Upper lobe of left lung (tissue), 6 donors: ENCODE measurements at places on chromosomes 13 and 19. TPM values are rescaled to one million over a fixed set of nuclear protein-coding genes. Genes with fewer than 3 reads are reported as not detected.

DNA sequence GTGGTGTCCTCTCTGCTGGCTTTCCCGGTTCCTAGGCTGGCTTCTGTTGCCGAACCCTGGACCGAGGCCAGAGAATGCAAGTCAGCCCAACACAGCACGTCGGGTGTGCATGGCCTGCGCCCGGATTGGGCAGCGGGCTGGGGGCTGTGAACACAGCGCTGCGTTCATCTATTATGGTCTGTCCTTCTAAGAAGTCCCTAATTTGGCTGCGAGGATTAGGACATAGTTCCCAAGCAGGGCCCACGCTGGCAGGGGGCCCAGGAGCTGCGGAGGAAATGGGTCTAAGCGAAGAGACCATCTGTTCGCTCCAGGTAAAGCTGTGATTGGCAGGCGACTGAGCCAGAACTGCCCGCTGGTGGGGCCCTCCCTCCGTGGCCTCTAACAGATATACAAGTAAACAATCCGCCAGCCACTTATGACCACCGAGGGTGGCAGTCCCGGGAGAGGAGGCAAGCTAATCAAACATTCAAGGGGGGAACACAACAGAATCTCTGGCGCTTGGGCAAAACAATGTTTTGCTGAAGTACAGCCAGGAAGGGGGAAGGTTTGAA is 6.0 kb downstream of the SYCE2 start:
- H3K4me1 ChIP-seq = peaks cover 20% of the 10 kb centered on the region
- no peaks in the 10 kb centered on the region for H3K27me3 ChIP-seq
- H3K27ac ChIP-seq = peak overlapping the region; percentile 47
- peak overlapping the region; percentile 16 for H3K4me3 ChIP-seq
- peak; percentile 71 for DNase-seq

DNA sequence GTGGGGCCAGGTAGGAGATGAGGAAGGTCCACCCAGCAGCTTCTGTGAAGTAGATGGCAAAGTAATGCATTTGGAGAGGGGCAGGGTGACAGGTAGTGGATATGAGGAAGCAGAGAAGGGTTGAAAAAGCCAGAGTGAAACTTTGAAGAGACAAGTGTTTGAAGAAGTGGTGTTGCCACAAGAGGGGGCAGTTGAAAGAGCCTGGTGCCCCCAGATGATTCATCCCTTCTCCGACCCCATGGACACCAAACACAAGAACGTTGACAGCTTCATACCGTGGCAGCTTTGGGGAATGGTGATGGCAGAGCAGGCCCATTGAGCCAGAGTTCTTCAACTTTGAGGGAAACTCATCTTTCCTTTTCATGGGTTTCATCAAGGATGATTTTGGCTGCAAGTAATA is 19.9 kb downstream of the IFNL3 start:
- no peak overlapping the region for H3K4me3 ChIP-seq
- no peaks in the 10 kb centered on the region for H3K4me1 ChIP-seq
- no peak for DNase-seq
- no peak overlapping the region for H3K27ac ChIP-seq
- no peaks in the 10 kb centered on the region for H3K27me3 ChIP-seq

The MEDAG gene
- 5.1 TPM for total RNA-seq

GRCh38 chr13:67554746-67555452 is 324.8 kb upstream of the PCDH9 start:
- no peaks in the 10 kb centered on the region for H3K4me1 ChIP-seq
- no peak overlapping the region for H3K27ac ChIP-seq
- H3K4me3 ChIP-seq = no peak overlapping the region
- DNase-seq = no peak
- no peaks in the 10 kb centered on the region for H3K27me3 ChIP-seq

- no peaks in the 10 kb centered on the region for H3K27me3 ChIP-seq
- H3K27ac ChIP-seq = no peak overlapping the region
- no peaks in the 10 kb centered on the region for H3K4me1 ChIP-seq
- no peak overlapping the region for H3K4me3 ChIP-seq
These were observed 24.7 kb downstream of the MAP2K2 start for GRCh38 chr19:4099041-4099764.

DNA sequence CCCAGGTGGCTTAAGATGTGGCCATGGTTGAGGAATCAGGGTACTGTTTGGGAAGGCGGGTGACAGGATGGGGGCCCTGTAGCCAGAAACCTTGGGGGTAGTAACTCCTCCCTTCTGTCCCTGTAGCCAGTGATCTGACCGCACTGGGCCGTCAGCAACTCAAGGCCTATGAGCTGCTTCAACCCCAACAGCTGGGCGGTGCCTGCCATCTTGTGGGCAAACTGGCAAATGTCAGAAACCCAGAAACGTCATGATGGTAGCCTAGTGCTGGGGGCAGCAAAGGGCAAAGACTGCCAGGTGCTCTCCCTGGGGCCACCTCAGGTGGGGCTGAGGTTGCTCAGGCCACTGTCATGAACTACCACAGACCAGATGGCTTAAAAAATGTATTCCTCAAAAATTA is 3.5 kb downstream of the COPE start:
- no peaks in the 10 kb centered on the region for H3K27me3 ChIP-seq
- peaks cover 51% of the 10 kb centered on the region for H3K36me3 ChIP-seq
- no peak overlapping the region for H3K4me3 ChIP-seq
- H3K4me1 ChIP-seq = peaks cover 25% of the 10 kb centered on the region

GRCh38 chr13:26784704-26785639 is 24.4 kb upstream of the GPR12 start:
- H3K27me3 ChIP-seq = no peaks in the 10 kb centered on the region
- no peaks in the 10 kb centered on the region for H3K36me3 ChIP-seq

- H3K4me3 ChIP-seq = no peak overlapping the region
- H3K27me3 ChIP-seq = no peaks in the 10 kb centered on the region
- DNase-seq = no peak
- no peak overlapping the region for H3K27ac ChIP-seq
- no peaks in the 10 kb centered on the region for H3K4me1 ChIP-seq
These were observed 477.3 kb downstream of the KLF12 start for GRCh38 chr13:73656863-73657262.

DNA sequence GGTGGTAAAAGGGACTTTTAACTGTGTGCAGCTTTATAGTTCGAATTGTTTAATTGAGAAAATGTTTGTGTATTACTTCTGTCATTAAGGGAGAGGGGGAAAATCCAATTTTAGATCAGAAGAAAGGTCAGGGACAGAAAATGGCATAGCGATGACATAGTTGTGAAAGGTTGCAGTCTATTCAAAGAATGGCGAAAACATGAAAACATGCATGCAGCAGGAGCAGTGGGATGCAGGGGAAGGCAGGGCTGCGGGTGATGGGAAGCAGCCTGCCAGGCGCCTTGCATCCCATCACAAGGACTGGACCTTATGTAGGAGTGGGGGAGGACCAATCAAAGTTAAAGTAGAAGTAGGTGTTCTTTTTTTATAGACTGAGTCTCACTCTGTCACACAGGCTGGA is 125.9 kb downstream of the CDK8 start:
- no peaks in the 10 kb centered on the region for H3K4me1 ChIP-seq
- DNase-seq = no peak
- H3K27me3 ChIP-seq = no peaks in the 10 kb centered on the region
- no peak overlapping the region for H3K4me3 ChIP-seq
- H3K36me3 ChIP-seq = no peaks in the 10 kb centered on the region

The CGB5 gene
- total RNA-seq = not detected

DNA sequence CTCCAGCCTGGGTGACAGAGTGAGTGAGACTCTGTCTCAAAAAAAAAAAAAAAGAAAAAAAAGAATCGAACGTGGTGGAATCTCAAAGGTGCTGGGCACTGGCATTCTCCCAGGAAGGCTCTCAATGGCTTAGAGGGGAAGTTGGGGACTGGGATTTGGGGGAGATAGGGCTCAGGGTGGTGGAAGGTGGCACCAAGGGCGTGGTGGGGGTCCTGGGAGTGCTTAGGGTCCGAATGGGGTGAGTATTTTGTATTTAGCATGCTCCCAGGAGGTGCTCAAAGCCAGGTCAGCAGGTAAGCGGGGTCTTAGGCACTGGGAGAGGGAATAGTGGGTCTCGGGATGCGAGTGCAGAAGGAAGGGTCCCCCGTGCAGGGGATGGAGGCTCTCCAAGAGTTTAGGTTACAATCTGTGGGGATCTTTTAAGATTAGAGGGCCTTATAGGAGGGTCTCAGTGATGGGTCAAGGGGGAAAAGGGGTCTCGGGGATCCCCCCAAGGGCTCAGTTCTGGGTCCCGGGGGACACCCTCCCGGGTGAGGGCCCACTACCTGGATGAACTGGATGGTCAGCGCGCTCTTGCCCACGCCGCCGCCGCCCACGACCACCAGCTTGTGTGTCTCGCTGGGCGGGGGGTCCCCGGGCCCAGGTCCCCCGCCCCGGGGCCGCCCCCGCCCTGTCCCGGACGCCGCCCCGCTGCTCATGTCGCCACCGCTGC is 386 bp downstream of the RRAS start:
- no peaks in the 10 kb centered on the region for H3K27me3 ChIP-seq
- peaks cover 9% of the 10 kb centered on the region for H3K36me3 ChIP-seq
- peaks cover 84% of the 10 kb centered on the region for H3K4me1 ChIP-seq
- peak overlapping the region; percentile 95 for H3K27ac ChIP-seq

- H3K4me3 ChIP-seq = peak overlapping the region; percentile 42
- H3K27ac ChIP-seq = peak overlapping the region; percentile 58
- peaks cover 18% of the 10 kb centered on the region for H3K4me1 ChIP-seq
- H3K27me3 ChIP-seq = no peaks in the 10 kb centered on the region
- no peaks in the 10 kb centered on the region for H3K36me3 ChIP-seq
- DNase-seq = peak; percentile 62
These were observed 23.5 kb upstream of the LAIR1 start for GRCh38 chr19:54387991-54388801.

DNA sequence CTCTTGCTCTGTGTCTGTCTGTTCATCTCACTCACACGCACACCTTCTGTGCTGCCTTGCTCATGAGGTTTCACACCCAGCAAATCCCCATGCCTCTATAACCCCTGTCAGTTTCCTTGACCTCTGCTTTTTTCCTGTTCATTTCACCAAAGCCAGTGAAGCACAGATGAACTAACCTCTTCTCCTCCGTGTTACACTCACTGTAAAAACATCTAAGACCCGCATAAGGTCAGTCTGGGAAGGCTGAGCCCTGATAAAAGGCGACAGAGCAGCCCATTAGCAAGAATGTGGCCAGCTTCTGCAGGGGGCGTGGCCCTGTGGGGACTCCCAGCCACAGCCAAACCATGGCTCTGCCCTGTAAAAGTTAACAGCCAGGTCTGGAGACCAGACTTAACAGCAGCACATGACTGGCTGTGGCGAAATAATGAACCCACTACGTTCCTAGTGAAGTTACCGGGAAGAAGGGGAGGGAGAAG is 42.8 kb upstream of the NPAS1 start:
- peak overlapping the region; percentile 77 for H3K27ac ChIP-seq
- no peak overlapping the region for H3K4me3 ChIP-seq
- DNase-seq = peak; percentile 65
- H3K27me3 ChIP-seq = no peaks in the 10 kb centered on the region
- H3K4me1 ChIP-seq = peaks cover 51% of the 10 kb centered on the region

GRCh38 chr19:16433986-16434385 is 37.8 kb downstream of the EPS15L1 start:
- no peak overlapping the region for H3K27ac ChIP-seq
- no peaks in the 10 kb centered on the region for H3K27me3 ChIP-seq
- H3K4me1 ChIP-seq = peaks cover 16% of the 10 kb centered on the region
- no peak overlapping the region for H3K4me3 ChIP-seq
- no peak for DNase-seq

DNA sequence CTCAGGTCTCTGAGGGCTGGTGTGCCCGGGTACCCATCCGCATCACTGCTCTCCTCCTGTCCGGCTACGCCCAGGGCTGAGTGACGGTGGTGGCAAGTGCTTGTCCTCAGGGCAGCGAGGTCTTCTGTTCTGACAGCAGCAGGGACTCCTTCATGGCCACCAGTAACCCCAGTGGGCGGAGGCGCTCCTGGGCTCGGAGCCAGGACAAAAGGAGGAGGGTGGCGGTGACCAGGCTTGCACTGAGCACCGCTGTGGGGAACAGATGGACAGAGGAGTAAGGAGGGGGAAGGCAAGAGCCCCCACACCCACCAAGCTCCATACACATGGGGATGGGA is 5.8 kb downstream of the CD320 start:
- H3K36me3 ChIP-seq = peaks cover 9% of the 10 kb centered on the region
- H3K27me3 ChIP-seq = no peaks in the 10 kb centered on the region
- peaks cover 19% of the 10 kb centered on the region for H3K4me1 ChIP-seq
- no peak overlapping the region for H3K27ac ChIP-seq
- DNase-seq = peak; percentile 20
- H3K4me3 ChIP-seq = no peak overlapping the region

DNA sequence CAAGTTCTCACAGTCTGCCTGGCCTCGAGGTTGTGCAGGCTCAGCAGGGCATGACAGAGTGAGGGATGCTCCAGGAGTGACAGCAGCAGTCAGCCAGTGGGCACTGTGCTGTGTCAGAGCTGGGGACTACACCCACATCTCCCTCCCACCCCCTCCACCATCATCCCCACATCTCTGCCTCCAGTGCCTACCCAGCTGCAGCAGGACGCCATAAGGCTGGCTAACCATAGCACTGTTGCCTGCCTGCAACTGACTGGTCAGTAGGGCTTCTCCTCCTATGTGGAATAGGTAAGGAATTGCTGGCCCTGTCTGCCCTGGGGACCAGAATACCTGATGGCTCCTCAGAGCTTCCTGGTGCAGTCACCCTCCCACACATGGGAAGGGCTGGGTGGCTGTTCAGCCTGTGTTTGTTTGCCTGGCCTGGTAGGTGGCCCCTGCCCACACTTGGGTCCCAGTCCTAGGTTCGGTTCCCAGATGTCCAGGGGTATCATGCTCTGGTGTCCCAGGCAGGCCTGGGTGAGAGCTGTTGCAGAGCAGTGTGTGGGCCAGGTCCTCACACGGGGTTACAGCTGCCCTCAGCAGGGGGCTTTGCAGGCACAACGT is 15.7 kb downstream of the GPI start:
- H3K27ac ChIP-seq = no peak overlapping the region
- H3K27me3 ChIP-seq = no peaks in the 10 kb centered on the region
- DNase-seq = no peak
- H3K4me1 ChIP-seq = no peaks in the 10 kb centered on the region
- peaks cover 42% of the 10 kb centered on the region for H3K36me3 ChIP-seq

The KIR2DL1 gene
- total RNA-seq = 0.30 TPM

The MUC16 gene
- total RNA-seq = 0.43 TPM

- no peaks in the 10 kb centered on the region for H3K36me3 ChIP-seq
- H3K4me1 ChIP-seq = peaks cover 3% of the 10 kb centered on the region
- no peak for DNase-seq
These were observed 2.0 kb downstream of the LRRC4B start for GRCh38 chr19:50565984-50566903.

The STOML3 gene
- 0.14 TPM for total RNA-seq

The UFM1 gene
- 49.0 TPM for total RNA-seq

The CLIP3 gene
- total RNA-seq = 3.0 TPM

GRCh38 chr13:63636316-63636993 is 2220.8 kb upstream of the PCDH20 start:
- no peak overlapping the region for H3K4me3 ChIP-seq
- no peak overlapping the region for H3K27ac ChIP-seq
- no peaks in the 10 kb centered on the region for H3K36me3 ChIP-seq
- H3K27me3 ChIP-seq = no peaks in the 10 kb centered on the region
- DNase-seq = no peak
- H3K4me1 ChIP-seq = no peaks in the 10 kb centered on the region

The KIR2DL4 gene
- total RNA-seq = 0.67 TPM

The TMEM150B gene
- total RNA-seq = 67.7 TPM

- no peaks in the 10 kb centered on the region for H3K27me3 ChIP-seq
- no peaks in the 10 kb centered on the region for H3K36me3 ChIP-seq
- peak; percentile 63 for DNase-seq
- H3K4me3 ChIP-seq = peak within 1 kb of the TSS; percentile 70
- H3K27ac ChIP-seq = peak within 1 kb of the TSS; percentile 84
These were observed at the start of gene TMEM91 for GRCh38 chr19:41376241-41376997. TMEM91 (plus strand) TSS chr19:41376533; CDS start chr19:41378310, 1,777 bp downstream.
